ENCODE measurements at places on chromosomes 1 and 21.

DNA sequence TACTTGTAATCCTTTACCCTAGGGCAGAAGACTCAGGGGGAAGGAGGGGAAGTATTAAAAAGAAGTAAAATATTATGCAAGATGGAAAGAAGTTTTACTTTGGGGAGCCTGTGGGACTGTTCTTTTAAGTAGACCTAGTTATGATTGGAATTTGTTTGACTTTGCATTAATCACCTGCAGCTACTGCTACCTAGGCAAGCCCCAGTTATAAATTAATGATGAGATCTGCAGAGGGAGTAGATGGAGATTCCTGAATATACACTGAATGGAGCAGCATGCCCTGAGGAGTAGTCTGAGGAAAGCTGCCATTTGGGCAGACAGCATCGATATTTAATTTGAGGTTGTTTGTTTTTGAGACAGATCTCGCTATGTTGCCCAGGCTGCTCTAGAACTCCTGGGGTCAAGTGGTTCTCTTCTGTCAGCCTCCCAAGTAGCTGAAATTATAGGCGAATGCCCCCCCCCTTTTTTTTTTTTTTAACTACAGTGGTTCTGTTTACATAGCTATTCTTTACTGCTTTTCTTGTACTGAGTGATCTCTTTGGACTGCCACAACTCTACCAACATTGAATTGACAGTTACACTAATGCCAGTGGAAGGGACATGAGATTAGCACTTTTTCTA, 81.4 kb upstream of the SERTAD4 start:
- DNase-seq: no peak

DNA sequence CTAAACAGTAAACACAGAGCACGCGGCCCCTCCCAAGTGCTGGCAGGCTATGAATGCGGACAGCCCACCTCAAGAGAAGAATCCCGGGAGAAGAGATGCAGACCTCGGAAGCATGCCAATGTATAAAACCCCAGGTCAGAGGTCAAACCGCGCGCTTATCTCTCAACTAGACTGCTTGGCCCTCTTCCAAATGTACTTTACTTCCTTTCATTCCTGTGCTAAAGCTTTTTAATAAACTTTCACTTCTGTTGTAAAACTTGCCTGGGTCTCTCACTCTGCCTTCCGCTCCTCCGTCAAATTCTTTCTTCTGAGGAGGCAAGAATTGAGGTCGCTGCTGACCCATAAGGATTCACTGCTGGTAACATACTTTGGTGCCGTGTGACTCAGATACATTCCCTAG, 216.0 kb downstream of the S1PR1 start:
- no peak for DNase-seq

DNA sequence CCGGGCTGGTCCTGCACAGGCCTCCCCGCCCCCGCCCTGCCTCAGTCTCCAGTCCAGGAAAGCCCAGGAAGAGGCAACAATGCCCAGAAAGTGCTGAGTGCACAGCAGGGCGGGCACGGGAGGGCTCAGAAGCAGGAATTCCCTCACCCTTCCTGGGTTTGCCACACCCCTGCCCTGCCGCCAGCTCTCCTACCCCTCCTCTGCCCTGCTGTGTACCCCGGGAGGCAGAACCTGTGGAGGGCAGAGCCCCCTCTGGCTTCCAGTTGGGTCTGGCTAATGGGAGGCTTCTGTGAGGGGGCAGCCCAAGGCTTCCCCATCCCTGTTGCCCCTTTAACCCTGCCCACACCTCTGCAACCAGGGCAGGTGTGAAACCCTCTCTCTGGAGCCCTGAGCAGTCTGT, 47.5 kb upstream of the CSF3R start:
- DNase-seq: no peak

DNA sequence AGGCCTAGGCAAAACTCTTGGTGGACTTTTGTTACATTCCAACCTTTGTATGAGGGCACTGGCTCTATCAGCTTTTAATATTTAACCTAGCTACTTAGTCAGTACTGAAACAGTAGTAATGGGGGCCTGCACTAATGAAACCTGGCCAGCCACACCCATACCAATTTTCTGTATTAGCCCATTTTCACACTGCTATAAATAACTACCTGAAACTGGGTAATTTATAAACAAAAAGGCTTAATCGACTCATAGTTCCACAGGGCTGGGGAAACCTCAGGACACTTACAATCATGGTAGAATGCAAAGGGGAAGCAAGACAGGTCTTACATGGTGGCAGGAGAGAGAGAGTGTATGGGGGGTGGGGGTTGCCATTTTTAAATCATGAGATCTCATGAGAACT, 245.7 kb upstream of the RGS18 start:
- no peak for DNase-seq

Data from lower lobe of right lung (tissue), 2 donors.